ENCODE measurements at places on chromosomes 5 and 9. TPM values are rescaled to one million over a fixed set of nuclear protein-coding genes. Genes with fewer than 3 reads are reported as not detected.
A peak's percentile ranks its signal among the peaks of the same experiment; 100 is the strongest.

The CRAT gene
- 123 TPM for total RNA-seq

- H3K27me3 ChIP-seq = no peaks in the 10 kb centered on the region
- no peaks in the 10 kb centered on the region for H3K4me1 ChIP-seq
- no peak for DNase-seq
- no peaks in the 10 kb centered on the region for H3K36me3 ChIP-seq
Observed at GRCh38 chr5:107294211-107294550, 376.6 kb downstream of the EFNA5 start.

- no peak overlapping the region for H3K27ac ChIP-seq
- H3K4me1 ChIP-seq = no peaks in the 10 kb centered on the region
Observed at GRCh38 chr5:62621280-62621679, 42.7 kb downstream of the LRRC70 start.

- peak; percentile 56 for DNase-seq
- H3K36me3 ChIP-seq = no peaks in the 10 kb centered on the region
- no peaks in the 10 kb centered on the region for H3K27me3 ChIP-seq
- peak within 1 kb of the TSS; percentile 87 for H3K4me3 ChIP-seq
- H3K4me1 ChIP-seq = peaks cover 29% of the 10 kb centered on the region
- peak within 1 kb of the TSS; percentile 70 for H3K27ac ChIP-seq
Observed at GRCh38 chr5:157575381-157576020, at the start of gene ADAM19. Gene ADAM19 (minus strand): TSS chr5:157575775. CDS start chr5:157575696, 79 bp downstream.
